ENCODE measurements at places on chromosomes 3 and 15.

DNA sequence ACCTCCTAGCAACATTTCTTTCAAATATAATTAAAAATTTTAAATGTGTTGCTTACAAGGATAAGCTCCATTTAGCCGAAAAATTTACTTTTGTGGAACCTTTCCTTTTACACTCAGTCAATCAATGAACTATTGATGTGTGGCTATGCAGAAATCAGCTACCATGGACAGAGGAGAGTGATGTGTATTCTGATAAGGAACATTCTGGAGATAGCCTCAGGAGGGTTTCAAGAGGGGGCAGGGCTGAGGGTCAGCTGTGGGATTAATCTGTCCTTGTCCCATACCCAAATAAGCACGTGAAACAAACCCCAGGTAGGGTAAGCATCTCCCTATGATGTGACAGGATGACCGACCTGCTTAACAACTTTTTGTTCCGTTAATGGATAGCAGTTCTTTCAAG is 192.6 kb upstream of the PROK2 start:
- DNase-seq = no peak

- DNase-seq = no peak
These were observed 5.4 kb upstream of the SLC6A6 start for GRCh38 chr3:14397046-14397445.

- no peak for DNase-seq
These were observed 33.0 kb upstream of the ANKDD1A start for GRCh38 chr15:64878705-64879104.

GRCh38 chr3:53635041-53635440 is 140.6 kb downstream of the CACNA1D start:
- DNase-seq = no peak

DNA sequence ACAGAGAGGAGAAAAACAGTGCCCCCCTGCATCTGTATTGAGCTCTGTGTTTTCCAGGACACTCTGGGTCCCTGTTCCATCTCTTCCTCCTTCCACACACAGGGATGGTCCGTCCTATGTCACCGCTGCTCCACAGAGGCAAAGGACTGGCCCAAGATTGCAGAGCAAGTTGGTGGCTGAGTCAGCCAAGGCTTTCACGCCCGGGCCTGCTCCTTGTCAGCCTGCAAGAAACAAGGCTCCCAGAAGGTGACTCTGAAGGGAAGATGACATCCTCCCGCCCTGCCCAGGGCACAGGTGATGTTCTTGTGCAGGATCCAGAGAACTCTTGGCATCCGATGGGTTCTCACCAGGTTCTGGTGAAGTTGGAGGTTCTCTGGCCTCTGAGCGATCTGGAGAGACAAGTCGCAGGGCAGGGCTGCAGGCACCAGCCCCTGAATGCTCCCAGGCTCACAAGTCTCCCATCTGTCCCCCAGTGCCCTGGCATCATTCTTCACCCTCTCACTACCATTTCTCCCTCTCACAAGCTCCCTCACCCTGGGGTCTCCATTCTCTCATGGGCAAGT is 138.6 kb downstream of the MEGF11 start:
- DNase-seq = no peak

DNA sequence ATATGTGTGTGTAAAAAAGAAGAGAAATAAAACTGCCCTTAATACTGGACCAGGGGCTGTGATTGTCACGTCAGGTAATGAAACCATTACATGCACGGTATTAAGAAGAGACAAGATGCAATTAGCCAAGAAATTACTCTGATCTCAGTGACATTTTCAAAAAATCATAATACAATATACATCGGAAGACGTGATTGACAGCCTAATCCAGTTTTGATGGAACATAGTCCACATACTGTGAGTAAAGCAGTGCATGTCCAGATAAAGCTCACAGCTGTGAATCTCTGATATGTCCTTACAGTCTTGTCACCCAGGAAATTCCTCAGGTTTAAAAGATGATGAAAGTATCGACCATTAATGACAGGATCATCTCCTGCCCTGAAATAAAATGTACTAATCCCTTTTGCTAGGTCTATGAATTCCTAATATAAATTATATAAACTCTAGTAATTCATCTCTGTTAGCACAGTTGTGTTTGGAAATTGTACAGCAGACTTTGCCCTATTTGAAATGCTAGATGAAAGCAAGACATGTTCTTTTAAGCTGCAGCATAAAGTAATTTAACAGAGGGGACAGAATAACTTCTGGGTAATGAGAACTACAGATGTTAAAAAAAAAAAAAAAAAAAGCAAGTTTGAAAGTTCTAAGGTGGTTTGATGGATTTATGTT is 119.5 kb upstream of the TMCO5A start:
- no peak for DNase-seq

DNA sequence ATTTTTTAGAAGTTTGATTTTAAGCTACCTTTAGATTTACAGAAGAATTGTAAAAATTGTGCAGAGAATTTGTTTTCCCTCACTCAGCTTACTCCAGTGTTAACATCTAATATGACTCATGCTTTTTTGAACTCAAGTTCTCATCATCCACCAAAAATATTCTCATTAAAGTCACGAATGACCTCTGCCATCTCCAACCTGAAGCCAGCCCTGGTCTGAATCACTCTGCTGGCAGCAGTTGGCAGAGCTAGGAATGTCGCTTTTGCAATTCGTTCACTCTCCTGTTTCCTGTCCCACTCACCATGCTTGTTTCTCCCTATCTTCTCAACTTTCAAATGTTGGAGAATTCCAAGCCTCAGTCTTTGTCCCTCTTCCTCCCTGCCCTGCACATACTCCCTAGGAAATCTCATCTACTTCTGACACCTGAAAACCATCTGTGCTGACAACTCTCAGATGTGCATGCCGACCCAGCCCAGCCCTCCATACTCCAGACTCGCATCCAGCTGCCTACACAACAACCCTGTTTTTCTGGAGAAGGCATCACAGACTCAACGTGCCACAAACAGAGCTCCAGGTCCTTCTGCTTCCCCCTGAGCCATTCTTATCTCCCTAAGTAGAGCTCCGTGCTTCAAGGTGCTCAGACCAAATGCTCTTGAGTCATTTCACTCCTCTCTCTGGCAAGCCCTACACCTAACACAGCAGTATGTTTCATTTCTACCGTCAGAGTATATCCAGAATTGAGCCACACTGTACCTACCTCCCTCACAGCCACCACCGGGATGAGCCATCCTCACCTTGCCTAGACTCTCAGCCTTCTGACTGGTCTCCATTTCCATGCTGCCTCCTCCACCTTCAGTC is 24.9 kb downstream of the PRR23E start:
- DNase-seq = no peak

- no peak for DNase-seq
These were observed 891 bp downstream of the NXPE3 start for GRCh38 chr3:101779822-101780381.

- no peak for DNase-seq
These were observed 8.8 kb upstream of the SLC6A6 start for GRCh38 chr3:14393440-14394106.

DNA sequence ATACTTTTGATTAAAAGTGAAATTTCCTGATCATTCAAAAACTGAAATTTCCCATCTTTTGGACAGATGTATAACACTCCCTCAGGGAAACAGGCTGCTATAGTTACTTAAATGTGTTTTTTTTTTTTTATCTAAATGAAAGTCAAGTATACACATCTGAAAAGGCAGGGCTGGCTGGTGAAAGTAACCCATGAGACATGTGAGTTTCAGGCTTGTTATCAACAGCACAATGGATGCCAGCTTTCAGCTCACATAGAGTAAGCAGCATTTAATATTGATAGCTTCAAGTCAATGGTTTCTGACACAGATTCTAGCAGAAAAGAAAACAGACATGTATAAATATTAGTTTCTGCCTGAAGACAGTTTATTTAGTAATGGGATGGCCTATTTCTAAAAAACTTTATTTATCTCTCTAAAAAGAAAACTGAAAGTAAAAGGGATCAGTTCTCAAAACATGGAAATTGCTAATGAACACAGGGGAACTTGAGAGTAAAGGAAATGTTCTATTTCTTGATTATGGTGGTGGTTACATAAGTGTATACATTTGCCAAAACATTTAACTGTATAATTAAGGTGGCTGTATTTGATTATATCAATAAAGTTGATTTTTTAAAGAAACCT is 89.7 kb upstream of the CMC1 start:
- DNase-seq = no peak

GRCh38 chr3:160023476-160023875 is 34.8 kb downstream of the IL12A start:
- no peak for DNase-seq

- DNase-seq = no peak
These were observed 16.5 kb upstream of the REC114 start for GRCh38 chr15:73426323-73426994.

GRCh38 chr15:38885001-38885400 is 320.4 kb upstream of the RASGRP1 start:
- no peak for DNase-seq

DNA sequence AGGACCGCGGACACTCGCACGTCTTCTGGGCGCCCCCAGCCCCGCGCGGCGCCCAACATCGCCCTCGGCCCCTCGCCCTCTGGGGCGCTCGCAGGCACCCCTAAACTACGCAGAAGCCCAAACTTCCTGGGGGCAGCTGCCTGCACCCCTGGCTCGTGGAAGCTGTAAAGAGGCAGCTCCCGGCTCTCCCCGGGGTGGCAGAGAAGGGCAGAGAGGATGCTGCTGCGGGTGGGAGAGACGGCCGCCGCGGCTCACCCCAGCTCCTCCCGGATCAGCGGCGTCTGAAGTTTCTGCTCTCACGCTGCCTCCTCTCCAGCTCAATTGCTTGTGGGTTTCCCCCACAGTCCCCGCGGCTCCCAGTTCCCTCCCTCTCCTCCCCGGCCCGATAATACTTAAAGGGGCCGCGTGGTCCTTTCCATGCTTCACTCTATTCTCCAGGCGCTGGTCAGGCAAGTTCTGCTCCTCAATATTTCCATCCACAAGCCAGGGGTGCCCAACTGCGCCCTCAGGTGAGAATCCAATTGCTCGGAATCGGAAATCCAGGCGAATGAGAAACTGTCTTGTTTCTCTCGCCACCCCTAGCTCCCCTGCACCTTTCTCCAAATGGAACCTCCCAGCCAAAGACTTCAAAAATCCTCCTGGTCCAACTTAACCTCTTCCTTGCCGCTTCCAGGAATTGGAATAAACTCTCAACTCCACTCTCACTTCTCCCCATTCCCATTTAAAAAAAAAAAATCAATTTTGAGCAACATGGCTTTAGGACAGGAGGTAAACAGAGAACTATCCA is 748.5 kb downstream of the ROBO1 start:
- peak; percentile 69 for DNase-seq

DNA sequence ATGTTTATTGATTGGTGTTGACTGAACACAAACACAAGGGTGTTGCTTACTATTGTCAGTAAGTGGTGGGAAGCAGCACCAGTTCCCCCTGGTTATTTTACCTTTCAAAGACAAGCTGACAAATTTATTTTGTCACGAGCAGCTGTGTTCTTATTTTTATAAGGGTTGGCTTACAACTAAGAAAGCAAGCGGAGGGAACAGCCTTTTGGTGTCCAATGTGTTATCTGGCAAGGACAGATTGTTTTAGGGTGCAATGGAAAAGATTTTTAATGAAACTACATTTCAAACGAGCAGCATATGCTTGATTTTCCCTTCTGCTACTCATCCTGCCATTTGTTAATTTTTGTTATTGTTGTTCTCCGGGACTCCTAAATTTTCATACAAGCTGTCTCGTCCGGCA is 920.6 kb upstream of the CFAP20DC start:
- no peak for DNase-seq

DNA sequence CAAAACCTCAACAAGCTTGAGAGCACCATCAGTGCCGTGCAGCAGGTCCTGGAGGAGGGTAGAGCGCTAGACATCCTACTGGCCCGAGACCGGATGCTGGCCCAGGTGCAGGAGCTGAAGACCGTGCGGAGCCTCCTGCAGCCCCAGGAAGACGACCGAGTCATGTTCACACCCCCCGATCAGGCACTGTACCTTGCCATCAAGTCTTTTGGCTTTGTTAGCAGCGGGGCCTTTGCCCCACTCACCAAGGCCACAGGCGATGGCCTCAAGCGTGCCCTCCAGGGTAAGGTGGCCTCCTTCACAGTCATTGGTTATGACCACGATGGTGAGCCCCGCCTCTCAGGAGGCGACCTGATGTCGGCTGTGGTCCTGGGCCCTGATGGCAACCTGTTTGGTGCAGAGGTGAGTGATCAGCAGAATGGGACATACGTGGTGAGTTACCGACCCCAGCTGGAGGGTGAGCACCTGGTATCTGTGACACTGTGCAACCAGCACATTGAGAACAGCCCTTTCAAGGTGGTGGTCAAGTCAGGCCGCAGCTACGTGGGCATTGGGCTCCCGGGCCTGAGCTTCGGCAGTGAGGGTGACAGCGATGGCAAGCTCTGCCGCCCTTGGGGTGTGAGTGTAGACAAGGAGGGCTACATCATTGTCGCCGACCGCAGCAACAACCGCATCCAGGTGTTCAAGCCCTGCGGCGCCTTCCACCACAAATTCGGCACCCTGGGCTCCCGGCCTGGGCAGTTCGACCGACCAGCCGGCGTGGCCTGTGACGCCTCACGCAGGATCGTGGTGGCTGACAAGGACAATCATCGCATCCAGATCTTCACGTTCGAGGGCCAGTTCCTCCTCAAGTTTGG is 60.8 kb upstream of the CCR4 start:
- DNase-seq = no peak

DNA sequence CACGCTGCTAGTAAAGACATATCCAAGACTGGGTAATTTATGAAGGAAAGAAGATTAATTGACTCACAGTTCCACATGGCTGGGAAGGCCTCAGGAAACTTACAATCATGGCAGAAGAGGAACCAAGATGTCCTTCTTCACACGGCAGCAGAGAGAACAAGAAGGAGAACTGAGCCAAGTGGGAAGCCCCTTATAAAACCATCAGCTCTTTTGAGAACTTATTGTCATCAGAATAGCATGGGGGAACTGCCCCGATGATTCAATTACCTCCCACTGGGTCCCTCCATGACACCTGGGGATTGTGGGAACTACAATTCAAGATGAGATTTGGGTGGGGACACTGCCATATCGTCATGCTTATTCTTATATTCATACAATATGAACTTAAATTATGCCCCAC is 49.0 kb downstream of the DUT start:
- no peak for DNase-seq

DNA sequence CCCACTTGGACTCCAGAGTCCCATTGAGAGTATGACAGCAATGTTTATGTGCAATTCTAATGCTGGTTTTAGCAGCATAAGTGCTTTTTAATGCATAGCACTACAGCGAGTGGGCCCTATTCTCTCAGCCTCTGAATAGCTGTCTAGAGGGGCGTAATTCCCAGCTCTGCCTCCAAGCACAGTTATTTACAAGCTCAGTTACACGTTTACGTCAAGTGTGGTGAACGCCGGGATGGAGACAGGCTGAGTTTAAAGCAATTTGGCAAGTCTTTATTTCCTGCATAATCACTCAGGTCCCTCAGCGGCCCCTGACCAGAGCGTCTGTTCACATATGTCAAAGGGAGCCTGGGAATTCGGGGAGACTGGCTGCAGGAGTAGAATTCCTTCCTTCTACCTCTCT is 43.9 kb downstream of the SOX14 start:
- DNase-seq = no peak

GRCh38 chr3:130627143-130627855 is 110.3 kb downstream of the COL6A6 start:
- no peak for DNase-seq

DNA sequence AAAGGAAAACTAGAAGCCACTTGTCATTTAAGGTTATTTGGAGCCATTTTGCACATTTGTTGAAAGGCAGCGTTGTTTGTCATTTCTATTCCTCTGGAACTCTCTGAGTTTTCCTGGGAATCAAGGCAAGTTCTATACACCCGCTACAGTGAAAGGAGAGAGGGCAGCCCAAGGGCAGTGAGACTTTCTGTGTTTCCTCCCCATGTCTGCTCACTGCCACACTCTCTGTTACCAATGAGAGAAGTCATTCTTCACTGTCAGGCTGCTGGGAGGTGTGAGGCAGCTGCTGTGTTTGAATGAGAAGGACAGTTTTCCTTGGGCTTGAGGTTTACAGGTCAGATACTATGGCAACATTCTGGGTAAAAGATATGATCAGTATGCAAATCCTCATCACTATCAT is 36.0 kb downstream of the ATP13A5 start:
- DNase-seq = no peak
